Left kidney (tissue), 8 donors: ENCODE measurements at places on chromosomes 4 and X. TPM values are rescaled to one million over a fixed set of nuclear protein-coding genes. Genes with fewer than 3 reads are reported as not detected.

GPR119 gene
- not detected for polyA plus RNA-seq

ZDHHC15 gene
- polyA plus RNA-seq, result 9.1 TPM

CD38 gene
- 1.2 TPM for polyA plus RNA-seq

PRRG1 gene
- polyA plus RNA-seq, result 21.8 TPM

OR13H1 gene
- polyA plus RNA-seq, result not detected

FAM120C gene
- polyA plus RNA-seq, result 11.6 TPM

MAGEA12 gene
- not detected for polyA plus RNA-seq

SLC49A3 gene
- polyA plus RNA-seq, result 3.7 TPM

DNA sequence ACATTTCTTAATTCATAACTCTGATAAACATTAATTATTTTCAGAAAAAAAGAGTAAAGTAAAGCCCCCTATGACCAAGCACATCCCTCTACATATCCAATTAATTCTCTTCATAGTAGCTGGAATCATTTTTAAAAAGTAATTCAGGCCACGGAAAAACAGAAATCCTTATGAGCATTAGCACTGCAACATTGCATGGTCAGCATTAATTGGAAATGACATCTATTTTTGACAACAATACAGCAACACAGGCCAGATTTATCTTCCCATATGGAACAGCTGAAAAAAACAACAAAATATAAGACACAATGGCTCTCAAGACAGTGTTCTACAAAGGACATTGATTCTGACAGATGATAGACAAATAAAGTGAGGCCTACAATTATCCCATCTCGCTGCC is 236.6 kb downstream of the TMA16 start:
- no peak for DNase-seq

DNA sequence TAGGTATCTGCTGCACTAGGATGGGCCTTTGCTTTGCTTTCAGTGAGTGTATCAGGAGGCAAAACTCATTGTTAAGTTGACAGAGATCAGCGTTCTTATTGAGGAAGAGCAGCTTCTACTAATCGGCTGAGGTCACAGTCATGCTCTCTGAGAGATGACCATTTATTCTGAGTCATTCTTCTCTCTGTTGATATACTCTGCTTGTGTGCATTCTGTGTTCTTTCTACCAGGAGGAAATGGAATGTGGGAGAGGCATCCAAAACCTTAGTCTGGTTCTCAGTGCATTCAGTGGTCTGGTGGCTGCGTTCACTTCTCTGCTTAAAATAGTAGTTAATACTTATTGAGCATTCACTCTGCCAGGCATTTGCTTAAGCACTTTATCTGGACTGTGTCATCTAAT is 66.2 kb downstream of the RRAGB start:
- DNase-seq, result no peak

DNA sequence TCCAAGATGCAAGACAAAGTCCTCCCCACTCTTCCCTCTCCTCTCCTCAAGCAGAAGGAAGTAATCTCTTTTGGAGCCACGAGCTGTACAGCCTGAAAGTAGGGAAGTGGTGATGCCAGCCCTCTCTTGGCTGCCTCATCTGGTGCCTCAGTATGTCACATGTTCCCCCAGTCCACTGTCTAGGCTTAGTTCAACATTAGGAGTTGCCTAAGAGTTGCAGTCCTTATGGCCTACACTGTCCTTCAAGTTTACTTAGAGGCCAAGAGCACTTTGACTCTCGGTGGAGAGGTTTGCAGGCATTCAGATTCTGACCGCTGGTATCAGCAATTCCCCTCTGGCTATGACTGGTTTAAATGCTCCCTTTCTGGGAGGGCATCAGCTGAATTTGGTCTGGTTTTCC is 735.6 kb downstream of the GLUD2 start:
- no peak for DNase-seq

GRCh38 chr4:5839332-5839731 is 53.6 kb downstream of the CRMP1 start:
- no peak for DNase-seq

DNA sequence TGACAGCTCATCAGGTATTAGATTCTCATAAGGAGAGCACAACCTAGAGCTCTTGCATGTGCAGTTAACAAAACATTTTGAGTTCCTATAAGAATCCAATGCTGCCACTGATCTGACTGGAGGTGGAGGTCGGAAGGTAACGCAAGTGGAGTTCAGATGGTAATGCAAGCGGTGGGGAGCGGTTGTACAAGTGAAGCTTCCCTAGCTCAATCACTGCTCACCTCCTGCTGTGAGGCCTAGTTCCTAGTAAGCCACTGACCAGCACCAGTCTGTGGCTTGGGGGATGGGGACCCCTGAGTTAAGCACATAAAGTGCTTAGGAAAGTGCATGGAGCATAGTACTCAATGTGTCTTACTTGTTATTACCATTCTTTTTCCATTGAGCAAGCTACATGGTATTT is 983.2 kb upstream of the IGFBP7 start:
- no peak for DNase-seq

DNA sequence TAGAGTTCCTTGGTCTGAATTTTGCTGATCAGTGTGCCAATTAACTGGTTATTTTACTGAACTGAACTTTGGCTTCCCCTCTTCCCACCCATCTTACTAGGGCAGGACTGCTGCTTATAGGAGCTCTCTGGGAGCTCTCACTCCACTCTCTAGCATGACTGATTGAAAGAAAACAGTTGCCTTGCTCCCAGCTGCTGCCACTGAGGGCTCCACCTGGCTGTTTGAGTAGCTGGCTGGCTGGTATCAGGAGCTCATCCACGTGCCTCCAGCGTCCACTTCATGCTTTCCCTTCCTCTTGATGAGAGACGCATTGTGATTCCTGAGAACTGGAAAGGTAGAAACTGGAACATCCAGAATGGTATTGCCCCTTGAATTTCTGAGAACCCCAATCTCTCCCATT is 73.0 kb upstream of the KLHL13 start:
- no peak for DNase-seq

DNA sequence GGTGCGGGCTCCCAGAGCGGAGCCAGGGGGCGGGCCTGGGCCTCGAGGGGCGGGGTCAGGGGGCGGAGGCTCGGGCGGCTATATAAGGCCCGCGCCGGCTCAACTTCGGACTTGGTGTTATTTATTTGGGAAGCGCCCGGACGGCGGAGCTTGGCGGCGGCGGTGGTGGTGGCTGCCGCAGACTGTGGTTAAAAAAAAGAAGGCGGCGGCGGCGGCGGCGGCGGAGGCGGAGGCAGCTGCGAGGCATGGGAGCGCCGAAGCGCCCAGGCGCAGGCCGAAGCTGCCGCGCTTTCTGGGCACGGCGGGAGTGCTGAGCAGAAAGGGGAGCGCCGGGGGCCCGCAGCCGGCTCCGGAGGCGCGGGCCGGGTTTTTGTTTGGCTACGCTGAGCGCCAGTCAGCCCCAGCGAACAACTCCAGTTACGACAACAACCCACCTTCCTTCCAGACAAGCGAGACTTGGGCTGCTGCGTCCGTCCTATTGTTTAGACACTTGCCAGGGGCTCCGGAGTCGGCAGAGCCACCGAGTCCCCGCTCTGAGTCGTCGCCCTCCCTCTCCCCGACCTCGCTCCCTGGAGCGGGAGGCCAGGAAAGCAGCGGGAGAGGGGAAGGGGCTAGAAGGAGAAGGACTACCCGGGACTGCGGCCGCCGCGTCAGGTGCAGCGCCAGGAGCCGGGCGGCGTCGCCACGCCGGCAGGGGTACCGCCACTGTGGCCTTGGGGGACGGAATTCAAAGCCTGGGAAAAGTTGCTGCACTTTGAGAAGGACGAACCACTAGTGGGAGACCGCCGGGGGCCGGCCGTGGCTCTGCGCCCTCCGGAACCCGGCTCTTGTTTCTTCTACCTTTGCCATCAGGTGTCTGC is at the start of gene SLIT2:
SLIT2 (plus strand) TSS at position 110 of the 860 bp plus-strand sequence. CDS start 1,911 bp downstream, outside the sequence.
- DNase-seq, result peak; percentile 86

GRCh38 chr4:184252136-184253071 is 34.7 kb upstream of the ENPP6 start:
- DNase-seq, result no peak

GRCh38 chr4:167041524-167041923 is 192.8 kb downstream of the SPOCK3 start:
- no peak for DNase-seq

DNA sequence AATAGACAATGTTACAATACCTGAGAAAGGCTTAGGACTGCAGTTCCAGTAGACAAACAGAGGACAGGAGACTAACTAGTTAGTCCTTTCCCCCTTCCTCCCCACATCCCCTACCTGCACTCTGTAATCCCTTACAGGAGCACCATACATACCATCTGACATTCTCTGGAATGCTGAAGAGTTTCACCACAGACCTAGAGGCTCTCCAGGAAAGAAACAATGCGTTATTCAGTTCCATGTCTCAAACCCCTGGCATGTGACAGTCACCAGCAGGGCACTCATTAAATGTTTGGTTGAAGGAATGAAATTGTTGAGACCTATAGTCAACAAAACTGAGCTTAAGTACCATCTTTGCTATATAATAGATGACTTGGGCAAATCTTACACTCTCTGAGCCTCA is 100.2 kb upstream of the USP38 start:
- DNase-seq, result no peak

GRCh38 chr4:98166025-98166730 is 22.9 kb upstream of the STPG2 start:
- DNase-seq, result no peak

DNA sequence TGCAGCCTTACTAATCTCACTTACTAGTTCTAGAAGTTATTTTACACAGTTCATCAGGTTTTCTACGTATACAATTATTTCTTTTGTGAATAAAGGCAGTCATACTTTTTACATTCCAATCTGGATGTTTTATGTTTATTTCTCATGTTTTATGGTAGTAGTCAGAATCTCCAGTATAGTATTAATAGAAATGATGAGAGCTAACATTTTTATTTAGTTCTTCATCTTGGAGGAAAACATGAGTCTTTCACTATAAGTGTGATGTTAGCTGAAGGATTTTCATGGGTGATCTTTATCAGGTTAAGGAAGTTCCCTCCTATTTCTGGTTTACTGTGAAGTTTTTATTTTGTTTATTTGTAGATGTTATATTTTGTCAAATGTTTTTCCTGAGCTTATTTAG is 256.1 kb upstream of the GIMD1 start:
- DNase-seq, result no peak

DNA sequence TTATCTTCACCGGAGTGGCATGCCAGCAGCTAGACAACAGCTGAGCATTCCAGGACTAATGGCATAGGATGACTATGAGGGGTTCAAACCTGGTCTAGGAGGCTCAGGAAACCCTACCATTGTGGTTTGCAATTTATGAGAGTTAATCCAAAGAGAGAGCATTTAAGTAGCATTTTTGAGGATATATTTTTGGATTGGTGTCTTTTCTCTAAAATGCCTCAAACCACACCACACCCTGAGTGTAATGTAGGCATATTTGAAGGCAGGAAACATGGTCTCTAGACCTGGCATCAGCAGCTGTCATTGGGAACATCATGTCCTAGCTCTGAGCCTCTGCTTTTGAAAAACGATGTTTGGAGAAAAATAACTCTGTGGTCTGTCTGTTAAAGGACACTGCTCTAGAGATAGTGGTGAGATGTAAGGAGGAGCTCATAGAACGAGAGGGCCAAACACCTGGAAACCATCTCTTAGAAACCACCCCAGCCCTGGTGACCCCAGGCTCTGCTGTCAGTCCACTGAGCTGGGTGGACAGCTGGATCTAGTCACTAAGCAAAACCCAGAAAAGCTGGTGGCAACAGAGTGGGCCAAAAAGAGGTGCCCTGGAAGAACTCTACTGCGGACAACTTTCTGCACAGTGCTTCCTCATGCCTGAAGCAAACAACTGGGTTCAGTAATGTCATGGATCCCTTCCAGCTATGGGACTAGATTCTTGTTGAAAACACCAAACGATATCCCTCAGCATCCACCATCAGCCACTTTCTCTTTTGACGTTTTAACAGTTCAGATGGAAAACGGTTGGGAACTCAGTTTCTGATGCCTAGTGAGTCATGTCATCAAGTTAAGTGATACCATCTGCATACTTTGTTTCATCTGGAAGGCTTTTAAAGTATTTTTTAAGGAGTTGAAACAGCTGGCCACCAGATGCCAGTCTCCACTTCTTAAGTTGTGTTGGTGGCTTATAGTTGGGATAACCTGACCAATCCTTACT is 100.2 kb upstream of the C1QTNF7 start:
- peak; percentile 64 for DNase-seq

- no peak for DNase-seq
Measured at GRCh38 chr4:52966781-52967180, 104.7 kb downstream of the RASL11B start.

DNA sequence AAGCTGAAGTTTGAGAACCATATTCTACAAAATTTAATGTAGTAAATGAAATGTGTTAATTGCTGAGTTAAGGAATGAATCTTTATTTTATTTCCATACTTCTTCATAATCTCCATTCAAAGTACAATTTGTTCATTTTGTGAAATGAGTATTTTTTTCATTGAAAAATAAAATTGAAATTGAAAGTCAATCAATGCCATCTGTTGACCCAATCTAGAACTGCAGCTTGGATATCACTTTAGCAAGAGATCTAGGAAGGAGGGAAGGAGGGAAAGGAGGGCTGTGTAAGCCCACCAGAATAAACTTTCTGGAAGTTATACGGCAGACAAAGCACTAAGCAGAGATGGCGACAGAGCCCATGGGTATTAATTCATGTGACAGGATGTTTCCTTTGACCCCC is 128.4 kb downstream of the ZMAT1 start:
- peak; percentile 4 for DNase-seq

GRCh38 chr4:7584098-7584497 is 149.4 kb upstream of the PSAPL1 start:
- no peak for DNase-seq

GRCh38 chrX:113947548-113947947 is 636.3 kb upstream of the HTR2C start:
- DNase-seq, result no peak

DNA sequence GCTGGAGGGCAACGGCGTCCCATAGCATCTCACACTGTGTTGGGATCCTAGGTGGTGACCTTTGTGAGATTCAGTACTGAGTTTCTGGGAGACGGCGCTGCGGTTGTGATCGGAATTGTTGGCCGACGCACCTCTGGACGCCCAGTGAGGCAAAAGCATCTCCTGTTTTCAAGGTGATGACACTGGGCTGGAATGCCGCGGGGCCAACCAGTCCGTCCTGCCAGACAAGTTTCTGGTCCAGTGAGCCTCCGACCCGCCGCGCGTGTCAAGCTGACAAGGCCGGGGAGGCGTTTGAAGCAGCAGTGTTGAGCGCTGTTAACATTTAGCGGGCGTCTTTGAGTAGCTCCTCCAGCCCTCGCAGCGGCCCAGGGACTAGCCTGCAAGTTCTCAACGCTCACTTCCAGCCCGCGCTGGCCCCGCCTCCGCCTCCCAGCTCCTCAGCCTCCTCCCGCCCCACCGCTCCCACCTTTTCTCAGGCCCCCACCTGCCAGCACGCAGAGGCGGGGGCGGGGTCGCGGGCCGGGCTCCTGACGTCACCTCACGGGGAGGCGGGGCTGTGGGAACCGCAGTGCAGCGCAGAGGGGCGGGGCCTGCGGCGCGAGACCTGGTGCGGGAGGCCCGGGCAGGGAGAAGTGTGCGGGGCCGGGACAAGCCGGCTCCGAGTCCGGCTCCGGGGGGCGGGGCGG is 482 bp upstream of the CDS1 start:
- peak; percentile 91 for DNase-seq

GRCh38 chrX:134572816-134573682 is 85.2 kb downstream of the PLAC1 start:
- DNase-seq, result no peak
